ENCODE measurements at places on chromosomes 2 and 18. TPM values are rescaled to one million over a fixed set of nuclear protein-coding genes. Genes with fewer than 3 reads are reported as not detected.

Gene CIB4
- total RNA-seq = not detected

GRCh38 chr2:28271231-28271918 is 121.3 kb upstream of the FOSL2 start:
- DNase-seq = no peak

DNA sequence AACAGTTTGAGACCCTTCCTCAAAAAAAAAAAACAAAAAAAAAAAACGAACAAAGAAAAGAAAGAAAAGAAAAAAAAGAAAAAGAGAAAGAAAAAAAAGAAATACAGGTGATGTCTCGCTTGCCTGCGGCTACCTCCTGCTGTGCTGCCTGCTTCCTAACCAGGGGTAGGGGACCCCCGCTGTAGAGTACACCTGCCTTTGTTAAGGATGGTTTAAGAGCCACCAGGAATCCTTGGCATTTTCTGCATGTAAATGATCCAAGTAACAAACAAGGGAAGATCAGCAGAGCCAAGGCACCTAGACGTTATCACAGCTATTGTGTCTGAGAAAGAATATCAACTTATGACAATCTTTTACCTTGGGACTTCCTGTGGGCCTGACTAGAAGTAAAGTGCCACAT is 856.8 kb upstream of the GCFC2 start:
- no peak for DNase-seq

Gene DSEL
- 0.35 TPM for total RNA-seq

DNA sequence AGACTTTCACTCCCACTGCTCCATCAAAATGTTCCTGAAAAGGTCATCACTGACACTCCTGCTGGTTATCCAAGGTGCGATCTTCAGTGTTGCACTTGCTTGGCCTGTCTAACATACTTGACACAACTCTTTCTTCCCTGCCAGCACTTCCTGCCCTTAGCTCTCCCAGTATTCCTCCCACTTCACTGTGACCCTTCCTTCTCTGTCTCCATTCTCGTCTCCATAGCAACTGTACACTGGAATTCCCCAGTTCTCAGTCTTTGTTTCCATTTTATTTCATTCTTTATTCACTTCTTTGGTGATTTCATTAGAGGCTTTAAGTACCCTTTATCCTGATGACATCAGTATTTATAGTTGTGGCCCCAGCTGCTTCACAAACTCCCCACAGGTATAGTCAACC is 333.0 kb downstream of the IRS1 start:
- no peak for DNase-seq

DNA sequence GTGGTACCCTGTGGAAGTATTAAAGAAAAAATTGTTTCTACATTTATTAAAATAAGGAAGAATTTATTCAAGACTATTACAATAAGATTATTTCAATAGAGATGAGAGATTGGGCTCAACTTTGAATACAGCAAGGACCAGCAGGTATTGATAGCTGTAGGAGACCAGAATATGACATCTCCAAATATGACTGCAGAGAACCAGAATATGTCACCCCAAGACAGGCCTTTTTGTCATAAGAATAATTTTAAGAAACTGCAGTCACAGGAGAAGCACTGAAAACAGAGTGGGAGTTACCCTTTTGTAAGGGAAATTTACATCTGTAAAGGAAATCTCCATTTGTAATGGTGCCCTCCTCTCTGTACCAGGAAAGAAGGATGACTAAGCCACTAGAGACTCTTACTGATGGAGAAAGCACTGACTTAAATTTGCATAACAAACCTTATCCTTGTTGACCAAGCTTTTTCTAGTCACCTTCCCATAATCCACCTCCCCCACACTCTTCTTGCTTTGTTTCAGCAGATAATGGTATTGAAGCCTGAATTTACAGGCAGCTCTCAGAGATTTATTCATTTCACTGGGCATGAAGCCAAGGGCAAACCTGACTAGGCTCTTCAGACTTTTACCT is 145.1 kb upstream of the RMP24 start:
- no peak for DNase-seq

Gene PROC
- not detected for total RNA-seq

GRCh38 chr18:63236921-63237846 is 82.4 kb downstream of the BCL2 start:
- DNase-seq = no peak

Gene G6PC2
- total RNA-seq = not detected

- no peak for DNase-seq
These were observed 17.3 kb upstream of the GTF2A1L start for GRCh38 chr2:48600204-48600813.

DNA sequence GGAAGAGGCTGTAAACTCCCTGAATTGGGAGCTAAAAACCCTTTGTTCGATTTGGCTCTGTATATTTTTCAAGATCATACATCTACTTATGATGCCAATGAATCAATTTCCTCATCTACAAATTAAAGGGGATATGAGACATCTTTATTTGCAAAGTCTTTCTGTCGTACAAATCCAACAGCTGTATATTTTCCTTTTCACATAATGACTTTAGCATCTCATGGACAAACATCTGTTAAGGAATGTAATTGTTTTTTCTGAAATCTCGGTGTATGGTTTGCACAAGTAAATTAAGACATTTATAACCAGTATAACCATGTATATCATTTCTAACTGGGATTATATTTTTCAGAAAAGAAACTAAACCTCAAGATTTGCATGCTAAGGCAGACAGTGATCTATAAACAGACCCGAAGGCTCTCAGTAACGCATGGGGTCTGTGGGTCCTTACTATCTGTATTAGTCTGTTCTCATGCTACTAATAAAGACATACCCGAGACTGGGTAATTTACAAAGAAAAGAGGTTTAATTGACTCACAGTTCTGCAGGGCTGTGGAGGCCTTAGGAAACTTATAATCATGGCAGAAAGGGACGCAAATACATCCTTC is 130.8 kb downstream of the SLC8A1 start:
- no peak for DNase-seq

Gene FBXO48
- total RNA-seq = 1.5 TPM

DNA sequence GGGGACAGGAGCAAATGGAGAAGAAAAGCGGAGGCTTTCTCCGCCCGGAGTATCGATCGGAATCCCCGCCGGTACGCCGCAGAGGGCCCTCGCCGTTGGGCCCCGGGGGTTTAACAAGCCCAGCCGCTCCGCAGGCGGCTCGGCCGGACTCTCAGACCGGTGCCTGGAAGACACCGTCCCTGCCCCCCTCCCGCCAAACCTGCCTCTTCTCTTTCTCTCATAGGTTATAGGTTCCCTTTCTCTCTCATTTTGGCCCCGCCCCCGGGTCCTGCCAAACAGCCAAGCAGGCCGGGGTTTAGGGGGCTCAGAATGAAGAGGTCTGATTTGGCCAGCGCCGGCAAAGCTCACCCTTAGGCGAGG is 4.4 kb downstream of the ONECUT2 start:
- no peak for DNase-seq

Gene STEAP3
- 0.90 TPM for total RNA-seq

Gene ICOS
- 99.2 TPM for total RNA-seq

Gene CEP68
- total RNA-seq = 4.0 TPM

- no peak for DNase-seq
These were observed 53.8 kb downstream of the AQP12A start for GRCh38 chr2:240745456-240745855.

- no peak for DNase-seq
These were observed 222.8 kb downstream of the SOX11 start for GRCh38 chr2:5914811-5915611.

- DNase-seq = no peak
These were observed 10.1 kb upstream of the NEU4 start for GRCh38 chr2:241798631-241799521.

Gene BOLL
- not detected for total RNA-seq

DNA sequence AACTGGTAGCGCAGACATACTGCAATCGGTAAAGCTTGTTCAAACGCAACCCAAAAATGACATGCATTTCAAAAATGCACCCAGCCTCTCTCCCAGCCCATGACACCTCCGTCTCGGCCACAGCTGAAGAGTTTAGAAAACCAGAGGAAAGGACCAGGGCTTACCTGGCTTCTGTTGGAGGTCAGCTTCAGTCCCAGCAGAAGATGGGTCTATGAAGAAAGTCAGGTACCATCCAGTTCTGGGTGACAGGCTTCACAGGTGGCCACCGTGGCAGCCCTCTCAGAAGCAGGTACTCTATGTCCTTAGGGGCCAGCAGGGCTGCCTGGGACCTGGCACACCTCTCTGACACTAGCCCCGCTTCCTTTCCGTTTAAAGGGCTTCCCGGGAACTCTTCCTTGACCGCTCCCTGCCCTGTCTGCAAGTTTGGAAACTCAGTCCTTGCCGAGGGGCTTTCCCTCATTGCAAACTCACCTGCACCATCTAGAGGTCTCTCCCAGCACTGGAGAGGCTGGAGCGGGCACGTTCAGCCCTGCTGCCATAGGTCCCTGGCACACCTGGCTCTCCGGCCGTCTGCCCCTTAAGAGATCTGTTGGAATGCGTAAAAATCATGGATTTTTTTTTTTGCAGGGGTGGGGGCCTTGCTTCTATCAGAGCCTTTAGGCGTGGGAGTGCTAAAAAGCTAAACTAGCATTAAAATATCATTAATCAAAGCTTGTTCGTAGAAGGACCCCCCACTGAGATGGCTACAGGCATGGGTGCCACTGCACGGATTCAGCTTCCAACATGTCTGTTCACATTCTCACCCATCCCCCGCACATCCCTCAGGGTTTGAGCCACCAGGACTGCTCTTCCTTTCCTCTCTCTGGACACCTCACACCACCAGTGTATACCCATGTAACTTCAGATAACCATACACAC is at the start of gene EDAR:
Gene EDAR, minus strand, starts transcription at position 425 of the 918 bp plus-strand sequence. CDS start 58,206 bp downstream, outside the sequence.
- DNase-seq = peak; percentile 49
